IPS DF 6.9 (cell line): ENCODE measurements at places on chromosomes 3 and 15.

DNA sequence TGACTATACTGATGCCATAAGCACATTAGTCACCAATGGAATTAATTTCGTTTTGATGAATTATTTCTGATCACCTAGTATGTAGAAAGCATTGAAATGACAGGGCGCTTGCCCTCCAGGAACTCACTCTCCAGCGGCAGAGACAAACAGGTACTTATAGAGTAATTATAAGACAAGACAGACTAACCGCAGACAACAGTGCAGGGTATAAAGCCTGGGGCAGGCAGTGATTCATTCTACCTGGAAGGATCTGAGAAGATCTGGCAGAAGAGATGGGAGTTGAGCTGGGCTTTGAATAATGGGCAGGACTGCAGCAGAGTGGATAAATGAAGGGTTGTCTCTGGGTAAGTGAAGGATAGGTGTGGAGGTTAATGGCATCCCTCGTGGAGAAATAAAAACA lies 331.8 kb downstream of the FGF12 start:
- no peak for DNase-seq

DNA sequence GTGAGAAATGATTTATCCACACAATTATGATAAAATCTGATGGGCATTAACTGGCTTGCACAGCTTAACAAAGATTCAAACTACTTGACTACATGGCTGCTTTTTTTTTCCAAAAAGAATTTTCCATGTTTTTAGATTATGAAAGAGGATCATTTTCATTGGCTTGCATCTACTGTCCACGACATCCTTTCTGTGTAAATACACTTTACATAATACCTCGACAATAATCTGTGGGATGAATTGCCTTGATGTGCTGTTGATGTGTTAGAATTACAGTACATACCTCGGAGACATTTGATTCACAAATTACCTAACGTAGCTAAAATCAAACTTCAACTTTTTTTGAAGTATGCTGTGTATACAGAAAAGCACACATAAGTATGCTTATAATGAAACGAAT lies 104.4 kb downstream of the PPP2R3A start:
- no peak for DNase-seq

GRCh38 chr3:178063461-178063860 lies 472.8 kb upstream of the KCNMB2 start:
- DNase-seq: no peak

DNA sequence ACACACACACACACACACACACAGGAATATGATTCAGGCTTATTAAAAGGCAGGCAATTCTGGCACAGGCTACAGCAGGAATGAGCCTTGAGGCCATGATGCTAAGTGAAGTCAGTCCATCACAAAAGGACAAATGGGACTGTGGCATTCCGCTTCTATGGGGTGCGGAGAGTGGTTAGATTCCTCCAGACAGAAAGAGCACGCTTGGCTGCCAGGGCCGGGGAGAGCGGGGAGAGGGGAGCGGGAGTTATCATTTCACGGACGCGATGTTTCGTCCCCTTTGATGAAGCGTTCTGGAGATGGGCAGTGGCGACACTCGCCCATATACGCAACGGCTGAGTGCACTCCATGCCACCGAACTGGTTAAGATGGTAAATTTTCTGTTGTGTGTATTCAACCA lies 58.5 kb upstream of the FAM174B start:
- DNase-seq: no peak

GRCh38 chr15:64665179-64665578 lies 110.2 kb downstream of the RBPMS2 start:
- no peak for DNase-seq

GRCh38 chr15:66885281-66885915 lies 180.0 kb upstream of the SMAD3 start:
- DNase-seq: no peak

GRCh38 chr3:181741417-181741816 lies 29.7 kb downstream of the SOX2 start:
- no peak for DNase-seq

GRCh38 chr15:84797212-84797611 lies 19.9 kb upstream of the ALPK3 start:
- no peak for DNase-seq

- no peak for DNase-seq
Observed at GRCh38 chr15:99482993-99483392, 82.8 kb upstream of the MEF2A start.

DNA sequence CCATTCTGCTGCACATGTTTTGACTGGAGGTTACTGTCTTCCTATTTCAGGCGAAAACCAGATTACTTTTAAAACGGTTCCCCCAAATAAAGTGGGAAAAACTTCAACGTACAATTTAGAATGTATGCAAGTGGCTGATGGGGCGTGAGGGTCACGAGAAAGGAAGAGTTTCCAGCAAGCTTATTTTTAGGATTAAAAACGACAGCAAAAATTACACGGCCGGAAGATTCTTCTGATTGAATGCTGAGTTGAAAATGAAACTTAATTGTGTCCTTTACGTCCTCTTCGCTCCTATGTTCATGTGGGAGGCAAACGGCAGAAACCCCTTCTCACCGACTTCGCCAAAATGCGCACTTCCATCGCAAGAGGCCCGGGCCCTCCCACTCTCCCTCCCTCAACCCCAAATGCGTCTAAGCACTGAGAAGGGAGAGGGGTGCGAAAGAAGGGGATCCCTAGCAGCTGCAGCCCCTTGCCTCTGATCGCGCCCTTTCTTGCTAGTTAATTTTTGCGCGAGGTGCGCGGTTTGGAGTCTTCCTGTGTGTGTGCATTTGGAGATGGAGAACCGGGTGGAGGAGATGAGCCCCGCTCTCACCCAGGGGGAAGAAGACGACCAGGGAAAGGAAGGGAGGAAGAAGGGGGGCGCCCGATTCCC lies 656 bp downstream of the CD47 start:
- DNase-seq: no peak

DNA sequence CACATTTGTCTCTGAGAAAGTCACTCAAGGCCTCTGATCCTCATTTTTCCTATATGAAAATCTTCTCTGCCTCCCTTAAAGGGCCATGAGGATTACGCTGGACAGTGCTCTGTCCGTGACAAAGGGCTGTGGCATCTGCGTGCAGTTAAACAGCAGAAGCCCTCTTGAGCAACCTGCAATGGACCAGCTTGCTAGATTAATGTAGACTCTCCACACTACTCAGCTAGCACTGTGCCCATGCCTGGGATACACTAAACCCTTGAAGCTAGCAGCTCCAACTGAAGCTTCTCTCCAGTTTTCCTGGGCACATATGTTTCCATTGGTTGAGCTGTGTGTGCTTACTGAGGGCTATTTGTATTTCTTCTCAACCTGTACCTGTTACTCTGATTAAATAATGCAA lies 303.8 kb downstream of the RPLP1 start:
- no peak for DNase-seq

- DNase-seq: no peak
Observed at GRCh38 chr3:62228467-62228866, 144.9 kb downstream of the FEZF2 start.

GRCh38 chr15:78878356-78878755 lies 5.7 kb downstream of the MORF4L1 start:
- DNase-seq: no peak

DNA sequence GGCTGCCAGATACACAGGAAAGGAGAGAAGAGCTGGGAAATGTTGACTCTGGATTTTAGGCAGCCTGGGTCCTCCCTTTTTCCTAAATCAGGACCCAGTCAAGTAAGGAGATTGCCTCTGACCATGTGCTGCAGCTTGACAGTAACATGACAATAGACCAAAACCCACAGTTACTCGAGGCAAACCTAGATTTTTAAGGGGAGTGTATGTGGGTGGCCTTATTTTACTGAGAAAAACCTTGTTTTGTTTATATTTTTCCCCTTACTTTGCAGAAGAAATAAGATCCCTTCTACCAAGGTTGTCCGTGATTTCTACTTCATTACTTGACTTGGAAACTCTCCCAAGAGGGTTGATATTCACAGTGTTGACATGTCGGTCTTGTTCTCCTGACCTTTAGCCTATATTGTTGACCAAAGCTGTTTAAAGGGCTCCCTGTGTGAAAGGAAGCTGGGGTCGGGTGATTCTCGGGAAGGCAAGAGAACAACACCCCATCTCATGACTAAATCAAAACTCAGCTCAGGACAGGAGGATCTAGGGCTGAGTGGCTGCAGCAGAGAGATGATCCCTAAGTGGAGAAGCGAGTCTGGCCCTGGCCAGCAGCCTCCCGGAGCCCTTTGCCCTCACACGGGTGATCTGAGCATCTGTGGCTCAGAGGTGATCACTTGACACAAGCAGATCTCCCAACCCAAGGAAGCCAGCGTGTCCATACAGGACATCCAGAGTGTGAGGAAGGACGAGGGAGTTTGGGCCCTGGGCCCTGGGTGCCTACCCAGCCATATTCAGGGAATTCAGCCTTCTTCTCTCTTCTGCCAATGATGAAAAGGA lies 31.0 kb upstream of the SLCO2A1 start:
- DNase-seq: no peak

GRCh38 chr15:64761156-64761555 lies 14.2 kb downstream of the RBPMS2 start:
- no peak for DNase-seq

- no peak for DNase-seq
Observed at GRCh38 chr15:89187986-89188514, 33.3 kb downstream of the RLBP1 start.

DNA sequence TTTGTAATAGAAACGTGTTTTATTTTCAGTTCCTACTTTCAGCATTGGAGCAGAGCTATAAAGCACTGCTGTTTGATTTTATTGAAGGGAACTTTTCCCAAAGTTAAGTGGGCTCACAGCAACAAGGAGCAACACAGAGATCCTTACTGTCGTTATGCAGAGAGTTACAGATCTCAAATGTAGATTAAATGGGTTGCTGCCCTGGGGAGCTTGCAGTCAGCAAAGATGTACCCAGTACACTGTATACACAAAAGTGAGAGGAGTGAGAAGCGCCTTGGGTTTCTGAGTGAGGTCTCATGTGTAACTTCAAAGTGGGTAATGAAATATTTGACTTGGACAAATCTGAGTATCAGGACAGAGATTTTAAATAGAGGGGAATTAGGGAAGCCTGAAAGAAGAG lies 47.7 kb downstream of the MED12L start:
- no peak for DNase-seq

- DNase-seq: peak; percentile 78
Observed at GRCh38 chr3:151468284-151468917, 7.5 kb upstream of the IGSF10 start.

GRCh38 chr3:105758451-105758850 lies 110.4 kb downstream of the CBLB start:
- DNase-seq: no peak

DNA sequence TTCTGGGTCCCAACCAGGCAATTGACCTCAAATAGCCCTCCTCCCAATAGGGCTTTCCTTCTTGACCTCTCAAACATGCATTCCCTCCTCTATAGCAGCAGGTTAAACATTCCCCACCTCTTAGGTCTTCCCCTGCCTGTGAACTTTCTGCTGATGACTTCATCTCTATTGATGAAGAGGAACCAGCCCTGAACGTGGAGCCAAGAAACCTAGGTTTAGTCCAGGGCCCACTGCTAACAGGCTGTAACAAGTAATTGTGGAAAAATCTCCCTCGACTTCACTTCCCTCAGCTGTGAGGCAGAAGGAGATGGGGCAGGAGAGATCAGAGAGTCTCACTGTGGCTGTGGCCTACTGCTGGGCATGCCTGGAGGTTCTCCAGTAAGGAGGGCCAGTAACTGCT lies 24.7 kb downstream of the ILDR1 start:
- no peak for DNase-seq

DNA sequence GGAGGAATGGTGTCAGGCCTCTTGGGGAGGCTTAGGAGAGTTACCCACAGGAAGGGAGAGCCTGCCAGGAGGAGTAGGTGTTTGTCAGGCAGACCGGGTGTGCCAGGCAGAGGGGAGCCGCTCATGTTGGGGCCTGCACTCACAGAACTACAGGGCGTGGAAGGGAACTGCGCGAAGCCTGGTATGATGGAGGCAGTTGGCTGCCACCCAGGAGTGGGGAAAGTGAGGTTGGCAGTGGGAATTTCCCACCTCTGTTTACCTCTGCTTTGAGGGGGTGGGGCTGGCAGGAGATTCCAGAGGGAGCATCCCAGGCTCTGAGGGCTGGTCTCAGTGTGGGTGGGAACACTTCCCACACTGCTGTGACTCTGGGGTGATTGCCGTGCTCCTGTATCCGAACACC lies 99.9 kb downstream of the SLCO3A1 start:
- no peak for DNase-seq

GRCh38 chr15:32659340-32660155 lies 18.0 kb downstream of the SCG5 start:
- no peak for DNase-seq

GRCh38 chr15:68383161-68384074 lies 48.5 kb downstream of the ITGA11 start:
- DNase-seq: peak; percentile 16

- DNase-seq: no peak
Observed at GRCh38 chr3:190197346-190197763, 76.7 kb upstream of the P3H2 start.

DNA sequence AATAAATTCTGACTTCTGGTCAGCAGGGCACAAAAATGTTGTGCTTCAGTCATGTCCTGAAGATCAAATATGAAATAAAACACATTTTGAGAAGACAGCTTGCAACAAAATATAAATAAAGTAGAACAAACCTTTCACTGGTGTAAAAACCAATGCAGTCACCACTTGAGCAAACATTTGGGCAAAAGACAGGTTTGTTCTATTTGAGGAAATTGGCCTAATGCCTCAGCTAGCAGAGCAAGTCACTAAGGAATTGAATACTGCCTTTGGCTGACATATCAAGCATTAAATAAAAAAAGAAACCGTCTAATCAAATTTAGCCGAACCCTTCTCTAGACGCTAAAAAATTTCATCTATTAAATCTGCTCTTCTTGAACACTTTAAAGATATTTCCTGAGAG lies 475.4 kb upstream of the CNTN3 start:
- no peak for DNase-seq

- no peak for DNase-seq
Observed at GRCh38 chr15:101180620-101181307, 71.1 kb downstream of the CHSY1 start.

DNA sequence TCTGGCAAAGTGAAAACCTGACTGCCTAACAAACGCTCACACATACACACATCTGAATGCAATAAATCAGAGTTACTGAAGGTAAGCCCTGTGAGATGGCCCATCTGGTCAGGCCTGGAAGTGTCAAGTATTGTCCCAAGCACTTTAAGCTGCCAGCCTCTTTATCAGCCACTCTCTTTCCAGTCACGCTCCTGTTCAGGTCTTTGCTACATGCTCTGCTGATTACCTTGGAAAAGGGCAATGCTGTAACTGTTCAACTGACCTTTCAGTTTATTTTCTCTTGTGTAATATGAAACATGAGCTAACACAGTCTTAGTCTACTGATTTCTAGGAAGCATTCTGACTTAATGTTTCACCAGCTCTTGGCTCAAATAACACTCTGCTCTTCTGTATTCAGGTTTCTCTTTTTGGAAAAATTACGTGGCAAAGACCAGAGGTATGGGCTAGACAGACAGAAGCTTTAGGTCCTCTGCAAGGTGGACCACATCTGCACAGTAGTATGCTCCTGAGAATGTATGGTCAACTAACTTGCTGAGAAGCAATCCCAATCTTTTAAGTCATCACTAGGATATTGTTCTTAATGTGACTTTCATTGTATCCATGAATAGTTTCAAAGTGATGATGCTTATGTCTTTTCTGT lies 44.5 kb downstream of the GBE1 start:
- DNase-seq: no peak

GRCh38 chr15:78076231-78077052 lies 1.1 kb downstream of the TBC1D2B start:
- DNase-seq: no peak
